ENCODE measurements at places on chromosomes 2 and 18.

DNA sequence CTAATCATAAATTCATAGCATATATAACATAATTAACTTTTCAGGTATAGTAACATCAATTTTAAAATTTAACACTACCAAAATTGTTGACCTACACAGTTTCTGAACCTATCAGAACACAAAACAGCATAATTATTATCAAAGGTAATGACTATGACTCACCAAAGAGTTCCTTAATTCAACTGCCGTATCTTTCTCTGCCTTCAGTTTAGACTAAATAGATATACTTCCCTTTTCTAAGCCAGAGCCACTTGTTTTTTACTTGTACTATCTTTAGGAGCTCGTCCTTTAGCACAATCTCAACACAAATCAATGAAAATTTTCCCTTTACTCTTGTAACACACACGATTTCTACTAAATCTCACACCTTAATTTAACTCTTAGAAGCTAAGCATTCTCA is 54.4 kb downstream of the CCDC88A start:
- no peak for DNase-seq

DNA sequence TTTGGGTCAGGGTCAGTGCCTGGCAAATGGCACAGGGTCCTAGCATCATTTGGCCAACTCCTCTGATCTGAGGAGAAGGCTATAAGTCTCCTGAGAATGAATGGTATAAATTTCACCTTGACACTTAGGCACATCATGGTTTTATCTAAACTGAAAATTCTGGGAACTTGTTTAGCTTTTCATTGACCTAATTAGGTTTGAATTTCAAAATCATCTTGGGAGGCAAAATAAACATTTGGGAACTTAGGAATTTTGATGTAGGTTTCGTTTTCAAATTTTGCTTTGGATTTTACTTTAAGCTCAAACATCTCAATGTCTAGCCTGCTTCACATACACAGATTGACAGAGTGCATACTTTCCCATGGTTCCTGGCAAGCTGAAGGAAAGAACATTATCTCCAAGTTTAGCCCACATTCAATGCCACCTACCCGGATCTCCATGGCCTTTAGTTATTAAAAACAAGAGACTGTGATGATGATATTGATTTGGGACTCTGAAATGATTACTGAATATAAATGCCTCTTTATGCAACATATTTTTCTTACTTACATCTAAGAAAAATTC is 44.5 kb downstream of the MYOM1 start:
- DNase-seq: no peak

GRCh38 chr2:230805353-230806017 is 59.3 kb upstream of the ITM2C start:
- no peak for DNase-seq

GRCh38 chr18:58983260-58984155 is 118.8 kb downstream of the ZNF532 start:
- no peak for DNase-seq

All from Calu3 (cell line).